ENCODE measurements at places on chromosomes 1 and 21.

GRCh38 chr1:28087614-28088167, 719 bp downstream of the EYA3 start:
- no peak for DNase-seq

DNA sequence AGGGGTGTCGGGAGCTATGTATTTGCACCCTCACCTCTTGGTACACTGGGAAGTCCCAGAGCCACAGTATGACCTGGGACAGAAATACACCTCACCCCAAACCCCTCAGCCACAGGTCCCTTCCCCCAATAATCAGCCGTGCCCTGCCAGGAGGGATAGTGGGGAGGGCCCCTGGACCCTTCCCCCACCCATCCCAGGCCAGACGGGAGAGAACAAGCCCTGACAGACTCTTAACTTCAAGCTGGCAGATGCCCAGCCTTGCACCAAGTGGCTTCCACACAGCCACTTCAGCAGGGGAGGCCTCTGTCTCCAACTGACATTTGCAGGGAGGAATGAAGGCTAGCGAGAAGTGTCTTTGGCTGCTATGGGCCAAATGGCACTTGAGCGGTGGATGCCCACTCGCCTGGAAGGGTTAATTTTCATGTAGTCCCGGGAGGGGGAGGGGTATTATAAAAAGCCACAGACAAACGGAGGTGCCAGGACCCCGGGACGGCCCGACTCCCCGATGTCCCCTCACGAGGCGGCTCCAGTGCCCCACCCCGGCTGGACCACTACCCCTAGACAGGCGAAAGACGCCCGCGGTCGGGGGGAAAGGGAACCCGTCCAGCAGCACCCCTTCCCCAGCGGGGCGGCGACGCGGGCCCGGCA, 495 bp downstream of the SYNC start:
- no peak for DNase-seq

DNA sequence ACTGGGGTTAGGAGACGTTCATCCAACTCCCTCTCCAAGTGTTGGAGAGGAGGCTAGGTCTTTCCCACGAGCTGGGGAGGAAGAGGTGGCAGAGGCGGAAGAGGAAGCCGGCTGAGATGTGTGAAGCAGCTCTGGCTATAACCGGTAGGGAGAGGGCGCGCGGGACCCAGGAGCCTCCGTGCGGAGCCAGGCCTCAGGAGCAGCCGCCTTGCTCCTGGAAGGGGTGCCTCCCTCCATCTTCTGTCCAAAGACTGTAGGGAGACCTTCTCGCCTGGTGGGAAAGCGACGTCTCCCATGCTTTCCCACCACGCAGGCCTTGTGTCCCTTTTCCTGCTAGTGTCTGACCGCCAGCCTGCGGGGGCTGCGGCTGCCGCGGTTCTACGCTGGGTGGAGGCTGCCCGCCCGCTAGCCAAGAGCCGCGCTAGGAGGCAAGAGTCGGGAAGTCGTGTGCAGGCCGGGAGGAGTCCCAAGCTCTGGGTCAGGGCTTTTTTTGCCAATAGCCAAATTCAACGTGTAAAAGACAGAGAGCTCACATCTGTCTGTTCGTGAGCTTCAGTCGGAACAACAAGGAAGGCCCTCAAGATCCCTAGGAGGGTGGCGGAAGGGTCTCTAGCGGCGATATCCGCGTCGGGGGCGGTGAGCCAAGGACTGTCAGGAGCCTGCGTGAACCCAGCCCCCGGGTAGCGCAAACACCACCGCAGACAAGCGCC, 8.4 kb upstream of the NBPF11 start:
- no peak for DNase-seq

- no peak for DNase-seq
Measured at GRCh38 chr1:208036918-208037766, 126.2 kb upstream of the CD34 start.

- DNase-seq: no peak
Measured at GRCh38 chr1:3304246-3304645, 150.2 kb upstream of the ARHGEF16 start.

DNA sequence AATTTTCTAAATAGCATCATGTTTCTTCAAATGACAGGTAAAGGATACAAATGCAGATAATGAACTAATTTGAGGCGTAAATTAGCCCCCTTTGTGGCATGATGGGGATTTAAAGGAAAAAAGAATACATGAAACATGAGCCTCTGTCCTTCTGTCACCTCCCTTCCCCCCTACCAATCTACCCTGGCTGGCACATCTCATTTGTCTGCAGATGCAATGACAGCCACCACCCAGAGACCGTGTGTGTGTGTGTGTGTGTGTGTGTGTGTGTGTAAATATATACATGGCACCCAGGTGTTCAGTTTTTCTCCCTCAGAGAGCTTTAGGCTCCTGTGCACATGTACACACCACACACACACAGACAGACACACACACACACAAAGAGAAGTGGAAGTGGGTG, 451.1 kb downstream of the RWDD3 start:
- no peak for DNase-seq

DNA sequence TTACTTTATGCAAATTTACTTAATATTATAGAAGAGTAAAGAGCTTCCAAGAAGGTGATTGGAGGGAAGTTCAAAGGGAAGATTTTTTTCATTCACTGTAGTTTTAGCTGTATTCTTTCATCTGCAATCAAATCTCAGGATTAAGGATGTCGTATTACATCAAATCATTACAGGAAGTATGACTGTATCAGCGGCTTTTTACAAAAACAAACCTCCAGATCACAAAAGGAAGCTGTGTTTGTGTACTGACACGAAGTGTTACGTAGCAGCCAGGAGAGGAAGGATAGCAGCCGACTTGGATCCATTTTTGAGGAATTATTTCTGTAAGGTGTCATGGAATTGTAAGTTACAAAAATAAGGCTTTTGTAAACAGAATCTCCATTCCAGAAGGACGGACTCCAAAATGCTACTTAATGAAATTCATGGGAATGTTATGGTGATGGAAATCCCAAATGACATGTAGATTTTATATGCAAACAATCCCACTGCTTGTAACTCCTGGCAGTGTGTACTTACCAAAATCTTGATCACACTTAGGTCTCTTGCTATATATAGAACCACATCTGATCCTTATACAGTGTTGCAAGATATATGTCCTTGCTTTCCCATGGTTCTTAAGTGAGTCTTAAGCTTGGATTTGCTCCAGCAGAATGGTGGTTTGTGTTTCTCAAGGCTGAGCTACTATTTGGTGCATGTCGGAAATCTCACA, 49.8 kb downstream of the KCNJ15 start:
- no peak for DNase-seq

DNA sequence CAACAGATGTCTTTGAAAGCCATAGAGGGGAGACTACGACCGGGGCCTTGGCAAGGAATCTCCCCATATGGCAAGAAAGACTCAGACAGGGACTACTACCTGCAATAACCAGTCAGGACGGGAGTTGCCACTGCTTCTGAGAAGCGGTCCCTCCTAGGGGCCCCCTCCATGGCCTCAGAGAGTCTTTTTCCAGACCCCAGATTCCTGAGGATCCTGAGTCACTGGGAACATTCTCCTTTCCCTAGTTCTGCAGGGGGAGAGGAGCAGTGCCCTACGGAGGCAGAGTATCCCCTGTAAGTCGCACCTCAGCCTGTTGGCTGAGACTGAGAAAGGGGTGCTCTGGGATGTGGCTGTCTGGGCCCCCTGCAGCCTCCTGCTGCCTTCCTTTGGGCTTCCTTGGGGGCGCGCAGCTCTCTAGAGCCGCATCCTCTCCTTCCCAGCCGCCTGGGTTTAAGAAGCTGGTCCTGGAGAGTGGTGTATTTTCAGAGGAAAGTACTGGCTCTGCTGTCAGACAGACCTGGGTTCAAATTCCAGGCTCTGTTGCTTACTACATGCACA, 7.8 kb downstream of the GLIS1 start:
- DNase-seq: no peak

DNA sequence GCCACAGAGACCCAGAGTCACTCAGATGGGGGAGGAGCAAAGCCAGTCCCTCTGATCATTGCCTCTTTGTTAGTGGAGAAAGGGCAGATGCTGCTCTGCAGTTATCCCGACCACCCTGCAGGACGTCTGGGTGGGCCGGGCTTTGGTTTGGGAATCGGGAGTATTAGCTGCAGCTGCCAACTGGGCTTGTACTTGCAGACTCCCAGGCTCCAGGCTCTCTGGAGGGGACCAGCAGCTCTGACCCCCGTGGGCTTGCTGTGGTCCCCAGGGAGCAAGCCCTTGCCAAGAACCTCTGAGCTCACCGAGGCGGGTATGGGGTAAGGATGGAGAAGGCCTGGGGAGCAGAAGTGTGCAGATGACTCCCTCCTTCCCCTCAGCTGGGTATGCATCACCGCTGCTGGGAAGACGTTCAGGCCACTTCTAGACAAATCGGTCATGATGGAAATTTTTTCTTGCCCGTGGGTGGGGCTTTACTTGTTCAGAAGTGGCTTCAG, 21.6 kb downstream of the MAPKAPK2 start:
- DNase-seq: no peak

DNA sequence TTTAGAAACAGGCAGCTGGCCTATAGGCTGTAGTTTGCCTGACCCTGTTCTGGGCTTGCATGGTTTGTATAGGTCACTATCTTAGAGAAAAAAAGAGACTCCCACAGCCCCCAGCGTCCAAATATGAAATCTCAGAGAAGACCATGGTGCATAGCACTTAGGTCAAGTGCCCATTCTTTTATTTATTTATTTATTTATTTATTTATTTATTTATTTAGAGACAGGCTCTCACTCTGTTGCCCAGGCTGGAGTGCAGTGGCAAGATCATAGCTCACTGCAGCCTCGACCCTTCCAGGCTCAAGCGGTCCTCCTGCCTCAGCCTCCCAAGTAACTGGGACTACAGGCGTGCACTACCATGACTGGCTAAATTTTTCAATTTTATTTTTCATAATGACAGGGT, 50.8 kb upstream of the ARTN start:
- DNase-seq: no peak

DNA sequence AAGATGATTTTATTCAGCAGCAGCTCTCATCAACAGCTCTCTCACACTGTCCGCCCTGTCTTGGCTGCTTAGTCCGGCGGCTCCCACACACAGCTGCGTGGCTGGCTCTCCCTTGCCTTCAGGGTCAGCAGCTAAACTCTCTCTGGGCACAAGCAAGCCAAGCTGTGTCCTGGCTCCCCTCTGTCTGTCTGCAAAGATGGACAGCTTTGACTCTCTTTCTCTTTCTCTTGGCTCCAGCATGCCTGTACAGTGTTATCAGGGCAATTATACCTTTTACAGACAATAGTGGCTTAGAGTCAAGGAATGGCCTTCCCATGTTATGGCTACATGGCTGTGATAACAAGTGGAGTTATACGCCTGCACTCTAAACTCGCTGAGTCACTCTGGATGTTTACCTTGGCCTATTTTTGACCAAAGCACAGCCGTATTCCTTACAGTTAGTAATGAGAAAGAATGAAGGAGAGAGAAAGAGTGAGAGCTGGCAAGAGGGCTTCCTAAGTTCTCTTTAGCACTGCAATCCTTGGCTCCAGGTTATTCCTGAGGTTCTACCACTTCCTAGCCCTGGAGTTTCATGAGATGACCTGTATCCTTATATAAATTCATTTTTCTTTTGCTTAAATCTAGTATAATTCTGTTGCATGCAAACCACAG, 59.9 kb upstream of the ZSWIM5 start:
- no peak for DNase-seq

GRCh38 chr1:168906367-168906766, 177.4 kb upstream of the DPT start:
- no peak for DNase-seq

- no peak for DNase-seq
Measured at GRCh38 chr1:2493218-2493617, 17.1 kb downstream of the PLCH2 start.

- DNase-seq: no peak
Measured at GRCh38 chr1:16189003-16189402, 23.4 kb downstream of the ARHGEF19 start.

GRCh38 chr21:40546647-40547046, 300.3 kb downstream of the DSCAM start:
- DNase-seq: no peak

DNA sequence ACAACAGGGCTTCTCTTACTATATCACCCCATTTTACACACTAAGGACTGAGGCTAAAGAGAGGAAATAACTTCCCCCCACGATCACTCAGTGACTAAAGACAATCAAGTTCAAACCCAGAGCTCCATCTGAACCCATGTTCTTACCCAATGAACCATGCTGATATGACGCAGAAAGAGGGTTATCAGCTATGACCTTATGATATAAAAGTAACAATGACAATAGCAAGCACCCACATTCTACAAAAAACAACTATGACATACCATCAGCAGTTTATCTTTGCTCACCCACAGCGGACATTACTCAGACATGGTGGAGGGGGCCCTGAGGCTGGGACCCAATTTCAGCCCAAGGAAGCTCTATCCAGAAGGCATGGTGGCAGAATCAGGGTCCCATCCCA, 75.7 kb downstream of the PTPN14 start:
- DNase-seq: no peak

DNA sequence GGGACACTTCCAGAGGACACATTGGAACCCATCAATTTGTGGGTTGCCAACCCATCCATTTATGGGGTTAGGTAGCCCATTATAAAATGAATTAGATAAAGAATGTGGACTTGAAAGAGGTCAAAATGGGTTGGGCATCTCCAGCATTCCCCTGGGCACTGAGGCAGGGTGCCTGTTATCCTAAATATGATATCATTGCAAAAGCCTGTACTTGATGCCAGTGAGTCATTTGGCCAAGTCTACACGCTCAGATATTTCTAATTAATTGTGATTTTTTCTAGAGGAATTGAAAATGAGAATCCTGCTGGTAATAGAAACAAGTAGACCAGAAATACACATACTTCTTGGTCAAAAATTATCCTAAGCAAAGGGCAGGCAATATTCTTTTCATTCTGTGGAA, 21.9 kb upstream of the NBL1 start:
- DNase-seq: no peak

All from stimulated activated CD4-positive, alpha-beta T cell treated with anti-CD3 and anti-CD28 coated beads, Interleukin-1b, Interleukin-23, amount 100 ng/mL, for 1 hour (primary cell).